ENCODE measurements at places on chromosomes 2 and 18.

DNA sequence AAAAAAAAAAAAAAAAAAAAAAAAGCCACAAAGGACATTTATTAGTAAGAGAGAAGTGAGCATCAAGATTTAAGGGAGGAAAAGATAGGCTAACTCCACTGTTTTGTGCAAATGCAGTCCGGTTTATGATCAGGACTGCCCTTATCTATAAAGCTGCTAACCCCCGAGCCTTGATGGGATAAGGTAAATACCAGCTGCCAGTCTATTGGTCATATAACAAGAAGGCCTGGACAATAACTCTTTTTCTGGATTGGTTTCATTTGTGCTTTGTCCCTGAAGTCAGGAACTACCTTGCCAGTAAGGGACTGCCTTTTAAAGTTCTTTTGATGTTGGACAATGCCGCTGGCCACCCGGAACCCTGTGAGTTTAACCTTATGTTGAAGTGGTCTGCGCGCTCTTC lies 15.4 kb downstream of the PTPN4 start:
- no peak for DNase-seq

- no peak for DNase-seq
Observed at GRCh38 chr2:173854840-173855239, 110.3 kb downstream of the SP3 start.

GRCh38 chr2:168495524-168495923 lies 39.5 kb downstream of the CERS6 start:
- DNase-seq = peak; percentile 8

DNA sequence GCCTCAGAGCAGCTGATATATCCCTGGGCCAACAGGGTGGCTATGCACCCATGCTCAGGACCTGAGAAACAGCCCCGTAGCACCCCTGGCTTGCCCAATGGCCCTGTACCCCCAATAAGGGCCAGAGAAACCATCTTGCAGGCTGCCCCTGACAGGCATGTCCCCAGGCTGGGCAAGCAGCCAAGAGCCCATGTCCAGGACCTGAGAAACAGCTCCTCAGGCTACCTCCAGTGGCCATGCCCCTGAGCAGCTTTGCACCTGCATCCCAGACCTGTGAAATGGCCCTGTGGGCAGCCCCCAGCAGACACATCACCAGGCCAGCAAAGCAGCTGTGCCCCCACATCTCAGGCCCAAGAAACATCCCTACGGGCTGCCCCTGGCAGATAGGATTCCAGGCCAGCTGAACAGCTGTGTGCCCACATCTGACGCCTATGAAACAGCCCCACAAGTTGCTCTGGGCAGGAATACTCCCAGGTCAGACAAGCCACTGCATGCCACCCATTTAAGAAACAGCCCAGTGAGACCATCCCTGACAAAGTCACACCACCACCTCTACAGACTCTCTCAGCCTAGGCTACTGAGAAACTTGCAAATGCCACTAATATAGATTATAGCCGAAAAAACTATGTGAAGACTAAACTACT lies 84.1 kb downstream of the TMEM237 start:
- no peak for DNase-seq

DNA sequence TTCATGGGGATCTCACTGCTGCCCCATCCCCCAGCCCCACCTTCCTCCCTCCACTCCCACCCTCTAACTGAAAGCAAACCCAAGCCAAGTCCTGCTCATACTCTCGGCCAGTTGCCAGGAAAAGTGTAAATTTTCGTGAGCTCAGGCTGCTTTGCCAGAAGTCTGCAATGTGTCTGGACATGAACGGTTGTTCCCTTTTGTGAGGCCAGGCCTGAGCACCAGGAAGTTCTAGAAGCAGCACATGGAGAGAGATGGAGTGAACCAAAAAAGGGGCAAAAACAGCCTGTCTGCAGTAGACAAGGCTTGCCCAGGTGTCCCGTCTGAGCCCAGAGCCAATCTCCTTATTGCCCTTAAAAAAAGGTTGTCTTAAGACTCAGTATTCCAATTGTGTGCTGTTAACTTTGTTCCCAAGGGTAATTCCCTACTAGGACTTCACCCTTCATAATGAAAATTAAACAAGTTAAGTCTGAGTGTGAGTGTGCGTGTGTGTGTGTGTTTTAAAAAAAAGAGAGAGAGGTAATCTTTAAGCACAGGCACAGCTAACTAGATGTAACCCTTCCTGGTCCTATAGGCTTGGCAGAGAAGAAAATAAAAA lies 247.1 kb downstream of the BCL11A start:
- DNase-seq = no peak

DNA sequence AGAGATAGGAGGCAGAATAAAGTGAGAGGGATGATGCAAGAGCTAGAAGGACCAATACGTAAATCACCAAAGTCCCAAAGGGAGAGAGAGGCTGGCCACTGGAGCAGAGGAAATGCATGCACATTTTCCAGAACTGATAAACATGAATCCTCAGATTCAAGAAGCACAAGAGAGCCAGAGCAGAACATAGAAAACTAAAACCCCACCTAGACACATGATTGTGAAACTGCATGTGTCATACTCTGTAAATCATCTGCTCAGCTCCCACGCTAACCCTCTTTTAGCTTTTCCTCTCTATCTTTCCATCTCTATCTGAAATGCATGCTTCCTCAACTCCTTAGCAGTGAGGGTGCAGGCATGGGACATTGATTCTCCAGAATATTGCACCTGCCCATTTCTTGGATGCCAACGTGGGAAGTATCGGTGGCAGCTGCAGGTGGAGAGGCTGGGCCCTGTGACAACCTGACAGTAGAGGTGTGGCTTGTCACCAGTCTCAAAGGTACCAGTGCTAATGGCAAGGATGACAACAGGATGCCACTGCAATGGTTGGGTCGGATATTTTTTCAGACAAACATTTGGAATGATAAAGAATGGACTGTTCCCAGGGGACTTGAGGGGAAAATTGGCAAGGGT lies 89.3 kb upstream of the OTOS start:
- DNase-seq = no peak

DNA sequence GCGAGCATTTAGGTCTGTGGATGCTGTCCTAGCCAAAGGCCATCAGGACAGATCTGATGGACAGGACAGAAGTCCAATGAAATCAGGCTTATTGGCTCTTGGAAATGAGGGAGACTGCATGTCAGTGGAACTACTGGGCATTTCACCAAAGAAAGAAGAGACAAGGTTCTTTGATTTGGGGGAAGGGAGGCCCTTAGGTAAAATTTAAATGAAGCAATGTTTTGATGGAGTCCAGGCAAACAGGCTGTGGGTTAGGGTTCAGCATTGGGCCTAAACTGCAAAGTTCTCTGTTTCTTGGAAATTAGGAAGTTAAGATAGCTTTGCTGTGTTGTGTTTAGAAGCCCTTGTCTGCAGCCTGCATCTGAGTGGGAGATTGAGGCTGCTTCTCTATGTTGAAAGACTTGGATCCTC lies 31.6 kb upstream of the RNF149 start:
- no peak for DNase-seq

- no peak for DNase-seq
Observed at GRCh38 chr18:46628206-46628605, 28.8 kb downstream of the LOXHD1 start.

GRCh38 chr2:60407398-60407797 lies 146.1 kb downstream of the BCL11A start:
- DNase-seq = no peak

DNA sequence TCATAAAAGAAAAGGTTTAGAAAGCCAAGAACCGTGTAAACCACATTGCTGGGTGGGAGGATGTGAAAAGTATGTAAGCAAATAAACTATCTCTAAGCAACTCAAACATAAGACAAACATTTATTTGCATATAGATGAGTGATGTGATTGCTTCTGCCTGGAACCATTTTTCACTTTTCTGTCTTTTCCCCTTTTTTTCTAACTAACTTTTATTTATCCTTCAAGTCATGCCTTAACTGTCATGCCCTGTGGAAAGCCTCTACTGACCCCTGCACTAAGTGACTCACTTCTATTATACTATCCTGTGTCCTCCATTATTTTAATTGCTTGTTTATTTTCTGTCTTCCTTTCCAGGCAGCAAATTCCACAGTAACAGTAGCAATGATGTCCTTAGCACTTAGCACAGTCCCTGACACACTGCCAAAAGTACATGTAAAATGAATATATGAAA lies 87.5 kb upstream of the CTAGE1 start:
- no peak for DNase-seq

DNA sequence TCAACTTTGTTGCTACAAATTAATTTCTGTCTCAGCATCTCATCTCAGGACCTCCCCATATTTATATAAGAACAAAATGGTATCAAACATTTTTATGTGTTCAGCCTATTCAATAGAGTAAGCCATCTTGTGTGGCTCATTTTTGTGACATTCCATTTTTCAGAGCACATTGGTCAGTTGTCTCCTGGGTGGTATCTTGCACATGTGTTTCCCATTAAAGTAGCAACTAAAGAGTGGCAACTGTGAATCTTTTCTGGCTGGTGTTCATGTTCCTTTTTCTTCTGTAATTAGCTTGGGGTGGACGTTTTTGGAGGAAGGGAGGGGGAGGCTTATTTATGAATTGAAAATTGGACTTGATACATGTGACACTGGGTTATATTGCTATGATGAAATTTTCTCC lies 45.4 kb upstream of the EFEMP1 start:
- DNase-seq = no peak

GRCh38 chr2:188851311-188851710 lies 122.9 kb upstream of the COL3A1 start:
- DNase-seq = no peak

DNA sequence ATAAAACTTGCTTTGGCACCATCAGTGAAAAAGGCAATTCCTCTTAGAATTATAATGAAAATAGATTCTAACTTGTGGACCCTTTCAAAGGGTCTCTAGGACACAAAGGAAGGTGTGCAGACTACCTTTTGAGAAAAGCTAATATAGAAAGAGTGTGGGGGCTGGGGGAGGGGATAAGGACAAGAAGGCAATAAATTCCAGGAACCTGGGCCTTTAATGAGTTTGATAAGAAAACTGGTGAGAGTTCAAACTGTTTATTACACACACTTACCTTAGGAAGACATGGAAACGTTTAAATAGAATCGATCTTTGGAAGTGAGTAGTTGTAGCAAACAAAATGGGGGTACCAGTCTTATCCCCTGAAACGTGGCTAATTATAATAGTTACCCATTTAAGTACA lies 39.6 kb upstream of the PGAP1 start:
- no peak for DNase-seq

GRCh38 chr2:214750529-214750928 lies 59.0 kb downstream of the BARD1 start:
- no peak for DNase-seq

DNA sequence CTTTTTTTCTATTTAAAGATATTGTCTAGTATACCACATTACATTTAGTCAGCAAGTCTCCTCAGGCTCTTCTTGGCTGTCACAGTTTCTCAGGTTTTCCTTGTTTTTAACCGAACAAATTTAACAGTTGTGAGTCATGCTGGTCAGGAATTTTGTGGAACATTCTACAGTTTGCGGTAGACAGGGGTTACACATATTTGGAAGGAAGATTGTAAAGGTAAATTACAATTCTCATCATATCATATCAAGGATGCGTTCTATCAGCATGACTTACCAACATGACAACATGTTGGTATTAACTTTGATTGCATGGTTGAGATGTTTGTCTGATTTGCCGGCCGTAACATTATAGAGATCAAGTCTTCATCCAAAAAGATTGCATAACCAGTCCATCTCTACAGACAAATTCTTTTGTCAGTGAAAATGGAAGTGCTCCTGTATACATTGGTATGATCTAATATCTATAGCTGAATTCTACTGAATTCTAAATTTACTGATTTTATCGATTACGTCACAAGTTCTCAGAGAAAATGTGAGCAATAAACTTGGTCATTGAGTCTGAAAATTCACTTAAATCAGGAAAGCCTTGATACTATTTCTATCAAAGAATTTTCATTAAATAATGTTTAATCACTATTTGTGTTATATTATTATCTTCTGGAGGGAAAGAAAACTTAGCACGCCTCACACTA lies 664.4 kb upstream of the SLC8A1 start:
- DNase-seq = no peak

- DNase-seq = no peak
Observed at GRCh38 chr2:28674713-28675068, 76.9 kb upstream of the PPP1CB start.

DNA sequence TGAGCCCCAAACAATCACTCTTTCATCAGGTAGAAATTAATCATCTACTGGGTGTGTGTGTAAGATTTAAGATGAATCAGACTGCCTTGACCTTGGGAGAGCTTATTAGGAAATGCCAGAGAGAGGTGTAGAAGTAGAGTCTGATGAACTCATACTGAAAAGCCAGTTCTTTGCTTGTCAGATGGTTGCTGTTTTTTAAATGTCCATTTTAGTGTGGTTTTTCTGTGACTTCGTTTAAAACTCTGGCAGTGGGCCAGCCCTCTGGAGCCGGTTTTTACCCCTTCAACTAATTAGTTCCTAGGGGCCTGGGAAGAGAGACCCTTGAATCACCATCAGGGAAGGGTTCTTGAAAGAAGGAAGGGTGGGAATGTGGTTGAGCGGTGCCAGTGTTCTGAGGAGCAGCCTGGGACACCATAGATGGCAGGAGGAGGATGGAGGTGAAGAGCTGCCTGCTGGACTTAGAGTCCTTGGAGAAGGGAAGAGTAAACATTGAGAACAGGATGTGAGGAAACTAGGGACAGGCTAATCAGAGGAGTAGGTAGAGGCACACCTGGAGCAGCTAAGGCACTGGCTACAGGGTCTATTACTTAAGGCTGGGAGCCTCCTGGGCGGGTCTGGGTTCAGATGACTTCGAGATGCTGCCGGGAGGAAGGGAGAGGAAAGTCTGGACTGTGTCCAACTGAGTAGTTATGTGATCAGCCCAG lies 66.1 kb downstream of the LRRFIP1 start:
- DNase-seq = no peak

DNA sequence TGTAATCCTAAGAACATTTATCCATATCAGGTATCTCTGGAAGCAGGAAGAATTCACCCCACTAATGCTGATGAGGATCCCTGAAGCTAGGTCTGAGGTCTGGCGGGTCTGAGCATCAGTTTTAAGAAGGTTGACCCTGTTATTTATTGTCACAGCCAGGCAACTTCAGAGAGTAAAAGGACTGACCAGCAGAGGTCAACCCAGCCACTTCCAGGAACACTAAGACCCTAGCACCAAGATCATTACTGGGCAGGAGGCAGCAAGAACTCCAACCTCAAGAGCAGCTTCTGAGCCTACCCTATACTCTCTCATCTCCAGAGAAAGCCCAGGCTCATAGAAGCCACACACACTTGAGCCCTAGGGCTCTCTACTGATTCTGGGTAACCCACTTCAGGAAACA lies 901.4 kb downstream of the DCDC2C start:
- DNase-seq = no peak

DNA sequence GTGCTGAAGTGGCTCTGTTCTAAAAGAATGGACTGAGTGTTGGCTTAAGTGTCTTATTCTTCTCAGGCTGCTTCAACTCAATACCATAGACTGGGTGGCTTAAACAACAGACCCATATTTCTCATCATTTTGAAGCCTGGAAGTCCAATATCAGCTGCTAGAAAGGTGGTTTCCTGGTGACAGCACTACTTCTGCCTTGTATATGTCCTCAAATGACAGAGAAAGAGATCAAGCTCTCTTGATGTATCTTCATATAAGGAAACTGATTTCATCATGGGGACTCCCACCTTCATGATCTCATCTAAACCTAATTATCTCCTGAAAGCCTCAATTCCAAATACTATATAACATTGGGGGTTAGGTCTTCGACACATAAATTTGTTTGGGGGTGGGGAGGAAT lies 449.7 kb upstream of the DSEL start:
- no peak for DNase-seq

GRCh38 chr2:74740741-74741431 lies 86.8 kb downstream of the SEMA4F start:
- no peak for DNase-seq

- no peak for DNase-seq
Observed at GRCh38 chr2:198077477-198077876, 273.1 kb downstream of the PLCL1 start.

GRCh38 chr2:161112908-161113307 lies 47.3 kb upstream of the TANK start:
- DNase-seq = no peak

Measured in activated naive CD8-positive, alpha-beta T cell treated with anti-CD3 and anti-CD28 coated beads for 36 hours (primary cell).